Heart left ventricle (tissue), 16 donors: ENCODE measurements at places on chromosomes 12 and 14.

GRCh38 chr12:50375802-50376201 is 20.6 kb downstream of the FAM186A start:
- DNase-seq = no peak

DNA sequence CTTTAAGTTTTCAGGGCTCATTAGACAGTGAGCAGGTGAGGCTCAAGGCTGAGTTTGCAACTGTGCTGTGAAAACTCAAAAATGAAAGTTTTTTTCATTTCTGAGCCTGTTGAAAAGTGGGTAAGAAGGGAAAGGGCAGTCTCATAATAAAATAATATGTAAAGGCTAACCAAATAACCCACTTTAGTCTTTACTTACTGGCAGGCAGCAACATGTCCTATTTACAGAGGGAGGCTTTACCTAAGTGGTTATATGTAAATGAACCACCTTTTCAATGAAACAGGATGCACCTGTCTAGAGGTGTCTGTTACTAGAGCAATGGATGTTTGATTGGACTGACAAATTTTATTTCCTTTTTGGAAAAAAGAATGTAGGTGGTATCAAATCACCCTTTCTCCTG is 158.0 kb downstream of the ETV6 start:
- DNase-seq = no peak

GRCh38 chr12:1885082-1885596 is 33.3 kb downstream of the CACNA2D4 start:
- DNase-seq = no peak

DNA sequence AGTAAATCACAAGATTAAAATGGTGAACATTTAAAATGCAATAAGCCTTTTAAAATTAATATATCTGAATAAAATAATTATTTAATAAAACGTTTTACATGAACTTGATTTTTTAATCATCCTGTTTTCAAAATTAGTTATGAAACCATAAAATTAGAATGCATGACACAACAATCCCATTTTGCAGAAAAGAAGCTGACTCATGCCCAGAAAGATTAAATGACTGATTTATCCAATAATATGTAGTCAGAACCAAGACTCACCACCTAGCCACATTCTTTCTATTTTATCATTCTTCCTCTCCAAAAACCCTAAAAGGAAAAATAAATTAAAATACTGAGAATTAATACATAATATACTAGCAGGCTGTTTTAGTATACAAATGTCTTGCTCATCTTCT is 83.0 kb upstream of the LGR5 start:
- no peak for DNase-seq

DNA sequence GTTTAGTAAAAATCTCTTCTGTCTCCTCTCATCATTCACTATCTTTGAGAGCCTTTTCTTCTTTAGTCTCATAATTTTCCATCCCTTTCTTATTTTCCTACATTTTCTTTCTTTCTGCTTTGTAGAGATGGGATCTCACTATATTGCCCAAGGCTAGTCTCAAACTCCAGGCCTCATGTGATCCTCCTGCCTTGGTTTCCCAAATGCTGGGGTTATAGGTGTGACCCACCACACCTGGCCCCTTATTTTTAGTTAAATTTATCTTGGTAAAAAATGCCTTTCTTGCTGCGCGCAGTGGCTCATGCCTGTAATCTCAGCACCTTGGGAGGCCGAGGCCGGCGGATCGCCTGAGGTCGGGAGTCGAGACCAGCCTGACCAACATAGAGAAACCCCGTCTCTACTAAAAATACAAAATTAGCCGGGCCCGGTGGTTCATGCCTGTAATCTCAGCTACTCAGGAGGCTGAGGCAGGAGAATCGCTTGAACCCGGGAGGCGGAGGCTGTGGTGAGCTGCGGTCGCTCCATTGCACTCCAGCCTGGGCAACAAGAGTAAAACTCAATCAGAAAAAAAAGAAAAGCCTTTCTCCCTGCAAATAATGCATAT is 996 bp downstream of the SLC2A3 start:
- no peak for DNase-seq

DNA sequence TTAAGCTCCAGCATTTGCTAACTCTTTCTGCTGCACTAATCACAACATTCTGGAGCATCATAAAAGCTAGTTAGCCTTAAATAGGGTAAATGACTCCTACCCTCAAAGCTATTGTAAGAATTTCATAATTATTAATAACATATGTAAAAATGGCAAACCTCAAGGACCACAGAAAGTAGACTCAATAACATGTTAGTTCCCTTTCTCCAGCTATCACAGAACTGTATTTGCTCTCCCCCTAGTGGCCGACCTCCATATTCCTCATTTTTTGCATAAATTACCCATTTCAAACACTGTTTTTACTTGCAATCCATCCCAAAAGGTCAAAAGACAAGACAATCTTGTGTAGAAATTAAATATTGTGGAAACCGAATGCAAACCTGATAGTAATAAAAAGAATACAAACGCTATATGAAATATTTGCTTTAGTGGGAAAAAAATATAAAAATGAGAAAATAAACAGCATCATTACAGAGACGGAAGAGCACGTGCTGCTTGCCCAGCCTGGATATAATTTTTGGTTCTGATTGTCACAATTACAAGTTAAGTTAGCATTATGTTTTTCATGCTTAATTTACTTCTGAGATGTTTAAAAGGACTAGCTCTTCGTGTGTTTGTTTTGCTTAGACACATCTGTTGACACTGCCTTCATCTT is 97.9 kb downstream of the RERGL start:
- DNase-seq = no peak

GRCh38 chr14:74204491-74204890 is 34.8 kb upstream of the VSX2 start:
- no peak for DNase-seq

GRCh38 chr12:67633708-67634107 is 14.8 kb upstream of the DYRK2 start:
- DNase-seq = no peak

GRCh38 chr12:114740448-114740847 is 56.5 kb upstream of the TBX3 start:
- DNase-seq = no peak
